Stimulated activated CD4-positive, alpha-beta T cell treated with anti-CD3 and anti-CD28 coated beads, Interleukin-12 subunit alpha, Interleukin-12 subunit beta, amount 100 ng/mL, for 24 hours (primary cell): ENCODE measurements at places on chromosomes 13 and 19.

GRCh38 chr13:31923134-31923763 is 108.3 kb upstream of the FRY start:
- no peak for DNase-seq

- no peak for DNase-seq
These were observed 73.3 kb downstream of the TNFRSF19 start for GRCh38 chr13:23643338-23644125.

- DNase-seq = no peak
These were observed 20.3 kb downstream of the AXL start for GRCh38 chr19:41239363-41239762.

GRCh38 chr13:74557870-74558269 is 423.7 kb upstream of the KLF12 start:
- DNase-seq = no peak

DNA sequence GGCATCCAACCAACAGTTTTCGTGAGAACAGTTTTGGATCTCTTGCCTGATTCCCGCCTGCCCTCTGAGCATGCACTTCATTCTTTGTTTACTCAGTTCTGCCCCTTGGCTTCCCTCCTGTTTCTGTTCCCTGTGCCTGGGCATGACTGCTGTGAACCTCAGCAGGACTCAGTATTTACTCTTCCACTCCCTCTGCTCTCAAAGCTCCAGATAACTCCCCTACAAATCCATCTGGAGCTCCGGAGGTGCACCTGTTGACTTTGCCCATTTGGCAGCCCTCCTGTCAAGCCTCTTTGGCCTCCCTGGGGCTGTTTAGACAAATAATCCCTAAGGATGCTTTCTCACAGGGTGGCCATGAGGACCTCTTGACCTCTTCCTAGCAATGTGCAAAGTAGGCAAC is 34.2 kb upstream of the ARGLU1 start:
- DNase-seq = no peak

GRCh38 chr19:8302734-8303133 is 5.4 kb downstream of the CD320 start:
- no peak for DNase-seq

GRCh38 chr19:44955505-44956439 is 592 bp downstream of the CLPTM1 start:
- no peak for DNase-seq

- no peak for DNase-seq
These were observed 16.4 kb downstream of the SIX5 start for GRCh38 chr19:45752639-45753038.

DNA sequence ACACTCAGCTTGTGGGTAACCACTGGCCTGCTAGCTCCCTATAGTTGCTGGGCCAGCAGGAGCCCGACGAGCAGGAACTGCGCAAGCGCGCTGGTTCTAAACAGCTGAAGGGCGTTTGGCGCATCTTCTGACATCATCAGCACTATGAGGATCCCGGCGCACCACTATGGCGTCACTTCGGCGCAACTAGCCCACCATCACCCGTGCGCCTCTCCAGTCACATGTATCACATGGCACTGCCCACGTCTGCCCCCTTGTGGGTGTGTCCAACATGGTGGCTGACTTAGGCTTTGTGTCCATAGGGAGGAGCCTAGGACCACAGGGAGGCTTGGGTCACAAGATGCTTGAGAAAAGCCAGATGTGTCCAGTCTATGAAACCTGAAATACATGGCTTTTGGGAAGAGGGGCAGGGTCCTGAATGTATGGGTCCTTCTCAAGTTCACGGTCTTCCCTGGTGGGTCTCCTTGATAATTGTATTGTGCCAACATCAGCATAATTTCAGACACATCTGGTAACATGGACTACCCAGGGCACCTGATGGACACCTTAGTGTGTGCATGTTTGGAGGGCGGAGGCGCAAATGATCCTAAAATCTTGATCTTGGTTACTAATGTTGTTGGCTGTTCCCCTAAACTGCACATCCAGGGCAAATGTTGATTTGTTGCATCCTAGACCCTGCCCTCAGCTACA is 18.0 kb downstream of the KLK4 start:
- no peak for DNase-seq

- DNase-seq = no peak
These were observed 70.0 kb downstream of the INSR start for GRCh38 chr19:7224209-7224686.

DNA sequence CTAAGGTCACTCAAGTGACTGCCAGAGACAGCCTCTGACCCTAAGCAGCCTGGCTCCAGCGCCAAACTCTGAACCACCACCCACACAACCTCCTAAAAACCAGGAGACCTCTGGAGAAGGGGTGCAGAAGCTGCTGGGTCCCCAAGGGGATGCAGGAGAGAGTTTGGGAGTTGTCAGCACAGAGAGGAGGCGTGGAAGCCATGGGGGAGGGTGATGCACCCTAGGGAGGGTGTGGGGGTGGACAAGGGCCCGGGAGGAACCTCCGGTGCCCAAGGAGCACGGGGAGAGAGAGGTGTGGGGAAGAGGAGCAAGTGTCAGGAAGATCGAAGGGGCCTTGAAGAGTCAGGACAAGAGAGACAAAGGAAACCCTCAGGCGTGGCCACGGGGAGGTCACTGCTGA is 2.1 kb upstream of the HIPK4 start:
- no peak for DNase-seq

DNA sequence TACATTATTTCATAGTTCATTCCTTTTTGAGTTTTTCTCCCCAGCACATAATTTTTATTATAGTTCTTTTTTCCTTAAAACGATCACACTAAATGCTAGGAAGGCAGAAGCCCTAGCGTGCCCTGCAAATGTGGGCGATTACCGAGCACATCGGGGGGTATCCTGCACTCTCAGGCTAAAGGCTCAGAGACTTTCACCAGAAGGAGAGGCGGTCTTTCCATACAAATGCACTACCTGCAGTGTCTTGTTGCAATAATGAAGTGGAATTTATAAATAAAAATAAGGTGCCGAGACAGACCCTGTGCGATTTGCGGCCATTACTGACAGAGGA is 29.3 kb upstream of the SPACA7 start:
- DNase-seq = no peak

GRCh38 chr13:90824032-90824431 is 523.5 kb upstream of the MIR17HG start:
- no peak for DNase-seq

GRCh38 chr19:8504919-8505318 is 2.5 kb upstream of the PRAM1 start:
- DNase-seq = no peak

DNA sequence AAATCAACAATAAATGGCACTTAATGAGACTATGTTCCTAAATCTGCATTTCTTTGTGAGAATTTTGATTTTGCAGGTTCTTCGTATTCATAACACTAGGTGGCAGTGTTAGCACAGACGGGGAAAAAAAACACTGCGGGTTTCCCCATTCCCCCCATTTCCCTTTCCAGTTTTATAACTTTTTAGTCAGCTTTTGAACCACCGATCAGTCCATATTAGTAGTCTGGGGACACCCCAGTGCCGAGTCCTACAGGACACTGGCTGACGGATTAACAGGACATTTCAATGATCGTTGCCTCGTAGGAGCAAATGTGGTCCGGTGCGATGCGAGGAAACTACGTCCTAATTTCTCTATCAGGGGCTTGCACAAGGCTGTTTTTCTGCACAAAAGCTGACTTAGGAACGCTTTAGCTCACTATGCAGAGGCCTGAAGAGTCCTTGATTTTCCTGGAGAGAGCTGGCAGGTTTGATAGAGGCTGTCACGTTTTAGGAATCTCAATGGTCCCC is 234.3 kb downstream of the LMO7 start:
- DNase-seq = no peak

GRCh38 chr13:79866436-79866835 is 385.5 kb downstream of the NDFIP2 start:
- DNase-seq = no peak

GRCh38 chr19:7904074-7905020 is 670 bp downstream of the MAP2K7 start:
- DNase-seq = peak; percentile 40

DNA sequence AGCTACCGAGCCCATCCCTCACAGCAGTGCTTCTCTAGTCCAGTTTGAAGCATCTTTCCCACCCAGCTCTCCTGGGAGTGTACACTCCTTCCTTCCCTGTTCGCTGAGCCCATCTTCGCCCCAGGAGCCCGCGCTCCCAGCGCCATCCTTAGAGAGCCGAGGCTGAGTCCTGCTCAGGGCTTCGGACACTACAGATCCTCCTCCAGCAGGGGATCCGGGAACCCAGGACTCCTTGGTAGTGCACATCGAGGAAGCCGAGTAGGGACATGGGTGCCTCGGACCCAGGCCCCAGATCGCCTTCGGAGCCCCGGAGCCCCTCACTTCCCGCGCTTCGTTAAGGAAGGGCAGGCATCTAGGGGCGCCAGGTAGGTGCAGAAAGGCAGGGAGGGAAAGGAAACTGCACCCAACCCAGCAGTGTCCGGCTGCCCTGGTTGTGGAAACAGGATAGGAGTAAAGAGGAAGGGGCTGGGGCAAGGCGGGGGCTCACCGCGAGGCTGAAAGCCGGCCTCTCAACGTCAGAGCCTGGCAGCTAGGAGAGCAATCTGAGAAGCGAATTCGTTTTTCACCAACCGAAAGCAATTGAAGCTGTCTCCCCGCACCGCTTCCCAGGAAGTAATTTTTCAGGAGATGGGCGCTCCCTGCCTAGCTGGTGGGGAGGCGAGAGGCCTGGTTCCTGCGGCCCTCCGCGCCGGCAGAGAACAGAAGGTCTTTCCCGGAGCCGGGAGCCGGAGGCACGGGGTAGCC is 1.0 kb downstream of the PDX1 start:
- DNase-seq = no peak

DNA sequence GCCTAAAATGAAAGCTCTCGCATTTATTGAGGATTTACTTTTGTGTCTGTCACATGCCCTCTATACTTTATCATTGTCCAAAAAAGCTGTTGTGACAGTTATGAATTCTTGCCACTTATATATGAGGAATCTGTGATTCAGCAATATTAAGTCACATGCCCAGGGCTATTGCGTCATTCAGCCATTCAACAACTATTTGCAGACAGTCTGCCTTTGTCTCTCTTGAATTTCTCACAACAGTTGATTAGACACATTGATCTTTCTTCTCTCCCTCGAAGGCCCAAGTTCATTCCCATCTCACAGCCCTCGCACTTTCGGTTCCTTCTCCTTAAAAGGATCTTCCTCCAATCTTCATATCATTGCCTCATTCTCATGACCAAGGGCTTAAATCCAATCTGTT is 342.6 kb downstream of the MZT1 start:
- DNase-seq = no peak

DNA sequence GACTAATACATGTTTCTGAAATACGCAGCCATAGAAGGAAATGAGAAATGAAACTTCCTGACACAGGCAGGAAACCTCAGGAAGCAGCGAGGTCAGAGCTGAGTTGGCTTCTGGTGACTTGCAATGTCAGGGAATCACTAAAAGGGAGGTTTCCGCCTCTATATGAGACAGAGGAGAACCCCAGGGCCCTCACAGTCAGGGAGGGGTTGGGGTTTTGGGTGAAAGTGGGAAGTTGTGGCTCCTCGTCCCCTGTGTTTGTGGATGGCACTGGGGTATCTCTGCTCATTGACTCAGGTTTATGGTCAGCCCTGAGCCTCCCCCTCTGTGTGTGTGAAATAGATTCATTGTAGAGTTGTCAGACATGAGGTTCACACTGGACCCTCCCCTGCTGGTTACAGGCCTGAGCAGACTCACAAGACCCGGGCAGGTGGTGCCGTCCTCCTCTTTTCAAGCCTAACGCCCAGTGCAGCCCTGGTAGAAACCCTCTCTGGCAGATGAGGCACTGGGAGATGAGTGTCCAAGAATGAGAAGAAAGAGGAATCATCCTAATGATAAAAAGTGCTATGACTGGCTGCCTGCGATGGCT is 5.5 kb upstream of the LILRA6 start:
- DNase-seq = peak; percentile 33

DNA sequence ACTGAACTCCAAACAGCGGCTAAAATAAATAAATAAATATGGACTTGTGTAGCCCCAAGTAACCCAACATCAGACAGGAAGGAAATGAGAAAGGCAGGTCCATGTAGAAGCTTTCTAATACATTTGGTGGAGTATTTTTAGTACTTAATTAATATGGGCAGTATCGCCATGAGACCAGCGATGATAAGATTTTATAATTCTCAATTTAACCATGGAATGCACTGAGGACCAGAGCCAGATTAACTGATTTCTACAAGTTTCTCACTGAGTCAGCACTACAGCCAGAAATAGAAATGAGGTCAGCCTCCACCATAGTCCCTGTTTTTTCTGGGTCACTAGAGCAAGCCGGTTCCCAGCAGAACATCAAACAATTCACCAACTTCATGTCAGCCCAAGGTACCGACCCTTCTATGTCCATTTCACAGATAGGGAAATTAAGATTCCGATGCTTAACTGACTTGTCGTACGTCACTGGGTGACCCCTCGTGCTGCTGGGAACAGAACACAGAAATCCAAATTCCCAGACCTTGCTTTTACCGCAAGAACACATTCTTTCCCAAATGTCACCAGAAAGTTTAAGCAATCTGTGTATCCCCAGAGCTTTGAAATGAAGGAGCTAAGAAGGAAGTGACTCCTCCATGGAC is 90.4 kb downstream of the COL4A1 start:
- DNase-seq = no peak

DNA sequence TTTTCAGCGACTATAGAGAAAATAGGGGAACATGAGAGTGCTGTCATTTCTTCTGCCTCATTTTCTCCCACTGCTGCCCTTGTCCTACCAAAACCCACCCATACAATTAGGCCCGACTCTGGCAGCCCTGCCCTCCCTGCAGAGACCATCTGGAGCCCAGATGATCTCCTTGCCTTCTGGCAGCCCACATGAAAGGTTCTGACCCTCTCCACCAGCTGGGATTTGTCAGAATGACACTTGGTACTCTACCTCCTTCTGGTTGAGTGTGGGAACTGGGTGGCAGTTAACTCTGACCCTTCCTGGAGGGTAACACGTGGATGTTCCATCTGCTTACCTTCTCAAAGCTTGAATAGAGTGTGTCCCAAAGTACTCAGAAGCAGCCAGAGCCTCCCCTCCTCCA is 21.0 kb upstream of the SIAH3 start:
- no peak for DNase-seq
